Activated CD4-positive, CD25-positive, alpha-beta regulatory T cell (primary cell): ENCODE measurements at places on chromosomes 16 and 17.
A peak's percentile ranks its signal among the peaks of the same experiment; 100 is the strongest.

DNA sequence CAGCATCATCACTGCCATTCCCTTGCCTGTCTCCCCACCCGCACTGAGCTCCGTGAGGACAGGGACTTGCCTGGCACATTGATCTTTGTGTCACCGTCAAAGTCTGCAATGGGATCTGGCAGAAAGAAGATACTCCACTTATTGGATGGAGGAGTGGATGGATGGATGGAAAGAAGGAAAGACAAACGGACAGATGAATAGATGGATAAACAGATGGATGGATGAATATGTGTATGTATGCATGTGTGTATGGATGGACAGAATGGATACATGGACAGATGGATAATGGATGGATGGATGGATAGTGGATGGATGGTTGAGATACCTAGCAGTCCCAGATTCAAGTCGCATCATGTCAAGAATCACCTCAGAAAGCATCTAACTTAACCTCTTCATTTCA is 99.9 kb downstream of the SDK2 start:
- DNase-seq: no peak

DNA sequence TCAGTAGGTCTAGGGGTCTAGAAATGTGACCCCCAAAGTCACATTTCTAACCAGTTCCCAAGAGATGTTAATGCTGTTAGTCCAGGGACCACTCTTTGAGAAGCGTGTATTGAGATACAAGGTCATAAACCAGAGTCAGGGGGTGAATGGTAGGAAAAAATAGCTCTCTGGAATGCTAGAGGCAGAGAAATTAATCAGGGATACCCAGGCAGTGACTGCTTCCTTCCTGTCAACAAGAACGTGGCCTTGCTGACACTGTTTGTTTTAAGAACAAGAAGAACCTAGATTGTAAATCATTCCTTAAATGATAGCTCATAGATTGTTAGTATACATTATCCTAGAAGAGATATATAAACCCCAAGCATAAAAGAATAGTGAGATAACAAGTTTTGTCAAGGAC is 43.8 kb downstream of the PITPNM3 start:
- DNase-seq: no peak

- DNase-seq: no peak
Observed at GRCh38 chr16:12422233-12422632, 381.5 kb downstream of the CPPED1 start.

DNA sequence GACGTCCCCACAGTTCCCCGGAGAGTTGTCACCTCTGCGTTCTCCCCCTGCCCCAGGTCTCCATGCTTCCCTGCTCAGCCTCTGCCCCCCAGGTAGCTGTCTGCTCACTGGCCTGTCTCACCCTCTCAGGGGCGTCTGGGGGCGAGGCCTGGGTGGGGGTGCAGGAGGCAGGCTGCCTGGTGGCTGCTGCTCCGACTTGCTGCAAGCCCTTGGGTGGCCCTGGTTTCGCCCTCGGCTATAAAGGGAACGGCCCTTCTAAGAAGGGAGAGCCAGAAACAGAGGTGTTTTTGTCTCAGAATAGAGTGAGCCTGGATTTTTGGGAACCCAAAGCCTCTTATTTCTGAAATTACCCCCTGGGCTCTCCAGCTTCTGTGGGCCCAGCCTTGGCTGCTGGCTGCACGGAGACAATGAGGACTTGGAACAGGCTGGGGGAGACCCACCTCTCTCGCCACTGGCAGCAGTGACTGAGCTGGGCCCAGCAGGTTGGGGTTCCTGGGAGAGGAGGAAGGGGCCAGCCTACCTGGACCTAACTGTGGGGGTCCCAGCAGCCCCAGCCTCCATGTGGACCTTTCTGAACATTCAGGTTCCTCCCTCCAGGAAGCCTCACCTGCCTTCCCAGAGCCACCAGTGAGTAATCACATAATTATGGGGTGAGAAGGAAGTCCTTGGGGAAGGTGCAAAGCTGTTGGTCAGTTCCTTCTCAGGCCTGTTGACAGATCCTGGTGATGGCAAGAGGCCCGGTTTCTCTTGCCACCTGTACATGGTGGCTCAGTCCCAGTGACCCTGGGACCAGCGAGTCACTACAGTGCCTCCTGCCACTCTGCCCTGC is 15.5 kb upstream of the SPNS2 start:
- DNase-seq: no peak

DNA sequence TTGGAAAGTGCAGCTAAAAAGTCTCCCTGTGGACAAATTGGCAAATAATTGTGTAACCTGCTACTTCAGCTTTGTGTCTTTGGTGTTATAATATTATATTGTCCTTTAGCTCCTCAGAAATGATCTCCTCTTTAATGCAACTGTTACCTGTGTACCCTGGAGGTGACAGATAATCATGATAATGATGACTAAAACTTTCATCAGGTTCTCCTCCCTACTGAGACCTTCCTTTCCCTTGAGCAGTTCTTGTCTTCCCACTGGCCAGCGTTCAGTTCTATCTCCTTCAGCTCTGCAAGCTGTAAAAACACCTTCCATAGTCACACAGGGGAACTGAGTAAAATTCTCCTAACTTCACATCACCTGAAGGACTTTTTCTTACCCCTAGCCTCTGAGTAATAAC is 14.7 kb downstream of the KRT12 start:
- no peak for DNase-seq

DNA sequence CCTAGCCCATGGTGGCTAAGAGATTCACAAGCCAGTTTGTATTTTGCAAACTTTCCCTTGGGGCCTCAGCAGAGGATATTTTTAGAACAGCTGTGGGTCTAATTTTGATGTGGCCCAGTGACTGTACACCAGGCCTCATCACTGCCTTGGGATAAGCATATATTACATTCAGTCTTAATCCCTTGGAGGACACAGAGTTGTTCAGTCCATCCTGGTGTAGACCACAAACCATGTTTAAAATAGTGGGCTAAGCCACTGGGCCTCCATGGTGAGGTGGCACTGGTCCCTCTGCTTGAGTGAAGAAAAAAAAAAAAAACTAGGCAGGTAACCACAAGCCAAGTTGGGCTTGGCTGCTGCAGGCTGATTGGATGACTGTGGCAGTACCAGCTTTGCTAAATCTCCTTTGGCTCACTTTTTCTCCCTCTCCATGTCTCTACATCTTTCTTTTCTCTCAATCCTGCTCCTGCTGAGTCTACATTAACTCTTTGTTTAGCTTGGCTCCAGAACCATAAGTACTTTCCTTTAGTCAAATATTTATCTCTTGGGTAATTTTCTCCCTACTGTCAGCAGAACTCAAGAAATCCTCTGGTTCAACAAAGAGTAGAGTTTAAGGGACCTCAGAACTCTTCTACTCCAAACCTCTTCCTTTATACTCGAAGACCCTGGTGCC is 120.0 kb upstream of the TBX2 start:
- no peak for DNase-seq

DNA sequence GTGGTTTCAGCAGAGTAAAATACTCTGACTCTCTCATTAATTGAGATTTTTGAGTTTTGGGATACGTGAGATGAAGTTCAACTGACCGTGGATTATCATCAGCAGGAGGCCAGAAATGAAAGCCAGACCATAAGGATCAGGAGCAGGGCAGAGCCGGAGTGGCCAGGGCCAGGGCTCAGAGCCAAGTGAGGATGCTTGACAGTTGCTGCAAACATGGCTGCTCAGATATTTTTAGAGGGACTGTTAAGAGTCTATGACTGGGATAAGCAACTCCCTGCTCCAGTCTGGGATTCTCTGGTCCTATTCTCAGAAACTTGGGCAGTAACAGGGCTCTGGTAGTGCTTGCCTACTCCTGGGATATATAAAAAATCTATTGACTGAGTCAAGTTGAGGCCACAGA is 17.6 kb upstream of the CDH13 start:
- no peak for DNase-seq

DNA sequence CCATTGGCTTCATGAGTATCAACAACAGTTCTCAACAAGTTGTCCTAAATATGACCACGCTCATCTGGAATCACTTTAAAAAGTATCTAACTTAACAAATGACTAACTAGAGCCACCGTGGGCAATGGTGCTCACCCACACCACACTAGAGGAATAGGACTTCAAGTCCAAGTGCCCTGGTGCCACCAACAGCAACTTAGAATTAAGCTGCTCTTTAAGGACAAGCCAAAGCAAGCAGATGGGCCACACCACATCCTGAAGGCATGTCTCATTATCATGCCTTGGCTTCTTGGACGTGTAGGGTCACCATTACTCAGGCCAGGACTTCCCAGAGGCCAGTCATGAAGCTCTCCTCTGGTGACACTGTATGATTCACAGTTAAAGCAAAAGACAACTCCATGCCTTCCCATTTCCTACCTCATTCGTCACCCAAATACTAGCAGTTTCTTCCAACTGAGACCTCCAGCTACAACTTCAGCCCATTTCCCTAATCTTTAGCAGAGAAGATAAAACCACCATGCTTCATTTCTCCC is 9.4 kb upstream of the SLC6A4 start:
- no peak for DNase-seq

- no peak for DNase-seq
Observed at GRCh38 chr16:57123216-57123973, 31.0 kb downstream of the CPNE2 start.

GRCh38 chr17:78779850-78780249 is 2.2 kb downstream of the CYTH1 start:
- DNase-seq: peak; percentile 40

- DNase-seq: no peak
Observed at GRCh38 chr16:89422905-89423630, 67.3 kb downstream of the ANKRD11 start.

- no peak for DNase-seq
Observed at GRCh38 chr16:23821875-23822688, 13.7 kb upstream of the PRKCB start.

DNA sequence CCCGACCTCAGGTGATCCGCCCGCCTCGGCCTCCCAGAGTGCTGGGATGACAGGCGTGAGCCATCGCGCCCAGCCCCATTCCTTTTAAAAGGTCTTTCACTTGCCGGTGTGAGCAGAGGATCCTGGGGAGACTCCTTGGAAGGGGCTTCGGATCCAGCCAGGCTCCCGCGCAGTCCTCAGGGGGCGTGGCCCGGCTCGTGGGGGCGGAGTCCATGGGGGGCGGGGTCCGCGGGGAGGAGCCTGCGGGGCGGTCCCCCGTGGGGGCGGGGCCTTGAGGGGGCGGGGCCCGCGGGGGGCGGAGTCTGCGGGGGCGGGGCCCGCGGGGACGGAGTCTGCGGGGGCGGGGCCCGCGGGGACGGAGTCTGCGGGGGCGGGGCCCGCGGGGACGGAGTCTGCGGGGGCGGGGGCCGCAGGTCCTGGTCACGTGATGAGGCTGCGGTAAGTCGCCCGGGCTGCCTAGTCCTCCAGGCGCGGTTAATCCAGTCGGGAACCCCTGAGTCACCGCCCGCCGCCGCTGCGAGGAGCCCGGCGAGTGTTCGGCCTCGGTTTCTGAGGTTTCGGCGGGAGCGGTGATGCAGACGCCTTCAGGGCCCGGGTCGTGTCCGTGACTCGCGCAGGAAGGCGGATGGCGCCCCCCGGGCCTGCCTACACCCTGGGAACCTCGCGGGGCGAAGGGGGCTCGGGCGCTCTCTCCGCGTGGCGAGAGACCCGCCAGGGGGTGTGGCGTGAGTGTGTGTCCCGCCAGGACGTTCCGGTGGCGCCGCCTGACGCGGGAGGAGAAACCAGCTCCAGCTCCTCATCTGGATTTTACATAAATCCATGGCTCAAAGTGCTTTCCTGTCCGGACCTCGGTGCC is 23.6 kb upstream of the ABR start:
- peak; percentile 38 for DNase-seq

GRCh38 chr16:3468501-3468900 is 25.0 kb downstream of the NAA60 start:
- no peak for DNase-seq

DNA sequence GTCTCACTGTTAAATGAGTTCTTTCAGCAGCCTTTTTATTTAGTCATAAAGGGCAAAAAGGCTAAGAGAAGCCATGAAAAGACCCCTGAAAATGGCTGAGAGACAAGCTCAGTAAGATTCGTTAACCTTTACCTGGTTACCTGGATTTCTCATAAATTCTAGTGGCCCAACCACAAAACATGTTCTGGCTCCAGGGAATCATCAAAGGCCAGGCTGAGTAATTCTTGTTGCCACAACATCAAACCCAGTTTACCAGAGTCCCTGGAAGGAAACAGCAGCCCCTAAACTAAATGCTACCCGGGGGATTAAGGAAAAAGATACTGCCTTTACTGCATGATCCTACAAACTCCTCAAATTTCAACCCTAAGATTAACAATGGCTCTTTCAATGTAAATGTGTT is 15.8 kb downstream of the CYTH1 start:
- no peak for DNase-seq

DNA sequence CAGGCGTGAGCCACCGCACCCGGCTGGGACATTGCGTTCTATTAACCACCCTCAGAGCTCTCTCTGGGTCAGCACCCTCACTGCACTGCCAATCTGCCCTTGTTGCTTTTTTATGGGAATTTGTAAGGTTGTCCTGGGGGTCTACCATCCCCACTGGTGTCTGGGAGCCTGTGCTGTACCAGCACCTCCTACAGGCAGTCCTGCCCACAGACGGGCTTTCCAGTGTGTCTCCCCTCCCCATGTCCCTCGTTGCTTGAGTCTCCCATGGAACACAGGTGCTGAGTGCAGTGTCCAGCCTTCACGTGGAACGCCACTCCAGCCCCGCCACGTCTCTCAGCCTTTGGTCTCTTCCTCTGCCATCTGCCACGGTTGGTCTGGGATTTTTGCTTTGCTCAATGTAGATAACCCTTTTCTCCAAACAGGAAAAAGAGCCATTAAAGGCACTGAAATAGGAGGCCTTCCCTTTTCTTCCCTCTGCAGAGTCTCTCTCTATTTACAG is 68.0 kb upstream of the CBX4 start:
- no peak for DNase-seq

DNA sequence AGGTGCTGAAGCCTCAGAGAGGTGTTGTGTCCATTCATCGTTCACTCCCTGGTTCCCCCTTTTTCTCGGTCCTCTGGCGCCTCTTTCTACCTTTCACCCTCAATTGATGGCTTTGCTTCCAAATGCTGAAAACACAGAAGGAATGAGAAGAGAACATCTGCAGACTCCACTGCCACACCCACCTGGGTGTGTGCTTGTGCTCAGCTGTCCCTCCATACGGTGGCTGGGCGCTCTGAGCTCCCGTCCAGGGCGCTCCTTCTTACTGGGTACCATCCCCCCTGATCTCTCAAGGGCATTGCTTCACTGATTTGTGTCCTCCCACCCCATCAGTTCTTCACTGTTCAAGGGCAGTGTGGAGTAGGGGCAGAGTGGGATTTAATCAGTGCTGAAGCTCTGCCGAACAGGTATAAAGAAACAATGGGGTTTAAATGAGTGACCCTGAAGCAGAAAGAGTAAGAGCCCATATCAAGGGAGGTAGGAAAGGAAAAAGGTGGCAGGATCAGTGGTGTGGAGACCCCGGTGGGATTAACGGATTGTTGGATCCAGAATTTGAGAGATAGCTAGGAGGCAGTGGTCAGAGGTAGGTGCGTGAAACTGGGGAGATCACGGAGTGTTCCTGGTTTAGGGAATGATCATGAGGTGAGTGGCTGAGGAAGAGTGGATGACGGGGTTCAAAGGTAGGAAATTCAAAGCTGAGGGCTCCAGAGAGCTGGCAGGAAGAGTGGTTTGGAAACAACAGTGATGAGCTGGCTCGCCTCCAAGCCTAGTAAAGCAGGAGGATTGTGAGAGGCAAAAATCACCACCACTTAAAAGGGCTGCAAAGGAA is 40.8 kb downstream of the MRTFB start:
- no peak for DNase-seq
